HT1080 (cell line): ENCODE measurements at places on chromosomes 13 and 19.

DNA sequence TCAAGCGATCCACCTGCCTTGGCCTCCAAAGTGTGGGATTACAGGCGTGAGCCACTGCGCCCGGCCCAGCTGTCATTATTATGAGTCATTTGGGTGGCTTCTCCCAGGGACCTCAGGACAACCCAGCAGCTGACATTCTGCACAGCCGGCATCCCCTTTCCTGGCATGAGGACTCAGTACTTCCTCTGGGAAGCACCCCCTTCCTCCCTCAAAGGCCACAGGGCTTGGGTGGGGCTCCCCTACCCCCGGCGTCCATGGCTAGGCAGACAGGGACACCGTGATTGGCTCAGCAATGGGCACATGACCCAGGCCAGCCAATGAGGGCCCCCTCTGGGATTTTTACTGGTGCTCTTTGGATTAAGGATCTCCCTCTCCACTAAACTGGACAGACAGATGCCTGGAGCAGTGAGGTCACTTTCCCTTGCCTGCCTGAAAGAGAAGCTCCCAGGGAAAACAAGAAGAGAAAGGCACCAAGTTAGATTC, 6.0 kb downstream of the KANK2 start:
- DNase-seq: peak; percentile 43

DNA sequence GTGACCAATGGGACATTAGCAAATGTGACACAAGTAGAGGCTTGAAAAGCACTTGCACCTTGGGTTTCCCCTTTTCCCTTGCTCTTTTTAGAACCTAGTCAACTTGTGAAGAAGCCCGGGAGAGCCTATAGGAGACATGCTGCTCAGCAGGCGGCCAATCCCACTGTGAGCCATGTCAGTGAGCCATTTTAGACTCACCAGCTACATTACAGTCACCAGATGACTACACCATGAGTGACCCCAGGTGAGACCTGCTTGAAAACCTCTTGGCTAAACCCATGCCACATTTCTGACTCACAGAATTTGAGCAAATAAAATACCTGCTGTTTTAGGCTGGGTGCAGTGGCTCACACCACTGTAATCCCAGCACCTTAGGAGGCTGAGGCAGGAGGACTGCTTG, 317.5 kb downstream of the KLF12 start:
- DNase-seq: peak; percentile 36

- no peak for DNase-seq
These were observed 5.0 kb downstream of the ADAT3 start for GRCh38 chr19:1910177-1910576.

DNA sequence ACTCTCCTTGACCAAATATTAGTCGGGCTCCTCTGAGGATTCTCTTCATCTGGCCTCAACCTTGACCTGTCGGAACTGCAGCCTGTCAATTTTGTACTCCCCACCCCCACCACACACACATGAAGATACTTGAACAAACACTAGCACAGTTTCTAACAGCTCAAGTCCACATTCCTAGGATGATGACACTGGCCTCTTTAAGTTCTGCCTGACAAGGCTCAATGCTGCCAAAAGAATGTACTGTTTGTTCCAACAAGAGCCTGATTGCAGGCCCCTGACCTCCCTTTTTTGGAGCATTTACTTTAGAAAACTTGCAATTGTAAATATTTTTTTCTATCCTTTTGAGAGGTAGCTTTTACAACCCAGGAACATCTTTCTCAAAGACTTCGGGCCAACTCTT, 169.2 kb upstream of the IRS2 start:
- DNase-seq: no peak

DNA sequence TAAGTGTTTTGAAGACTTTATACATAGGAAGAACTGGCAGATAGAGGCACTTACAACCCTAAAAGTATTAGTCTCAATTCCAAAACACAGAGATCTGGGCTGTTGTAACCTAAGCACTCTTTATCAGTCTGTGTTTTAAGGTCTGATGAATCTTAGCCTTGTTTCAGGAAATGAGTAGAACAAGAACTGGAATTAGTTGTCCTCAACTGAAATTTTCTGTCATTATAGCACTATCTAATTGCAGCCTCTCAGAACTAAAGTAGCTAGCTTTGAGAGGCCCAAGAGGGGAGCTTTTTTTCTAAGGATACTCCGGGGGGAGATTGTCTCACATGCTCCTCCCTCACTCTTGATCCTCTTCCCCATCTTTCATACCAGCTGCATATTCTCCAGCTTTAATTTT, 13.1 kb downstream of the HNRNPM start:
- no peak for DNase-seq

DNA sequence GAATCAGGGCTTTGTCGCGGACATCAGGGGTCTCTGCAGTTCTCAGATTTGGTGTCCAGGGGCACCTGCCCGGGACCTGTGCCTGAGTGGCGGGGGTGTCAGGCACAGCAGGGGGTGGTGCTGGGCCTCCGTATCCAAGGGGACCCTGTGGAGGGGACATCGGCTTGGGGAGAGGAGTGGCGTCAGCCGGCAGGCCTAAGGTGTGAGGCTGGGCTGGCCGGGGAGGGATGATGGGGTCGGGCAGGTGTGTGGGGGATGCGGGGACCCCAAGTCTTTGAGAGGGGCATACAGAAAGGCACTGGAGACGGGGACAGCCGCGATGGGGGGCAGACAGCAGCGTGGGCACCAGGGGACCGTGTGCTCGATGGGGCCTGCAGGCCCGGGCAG, 2.5 kb downstream of the EFNA2 start:
- DNase-seq: no peak

DNA sequence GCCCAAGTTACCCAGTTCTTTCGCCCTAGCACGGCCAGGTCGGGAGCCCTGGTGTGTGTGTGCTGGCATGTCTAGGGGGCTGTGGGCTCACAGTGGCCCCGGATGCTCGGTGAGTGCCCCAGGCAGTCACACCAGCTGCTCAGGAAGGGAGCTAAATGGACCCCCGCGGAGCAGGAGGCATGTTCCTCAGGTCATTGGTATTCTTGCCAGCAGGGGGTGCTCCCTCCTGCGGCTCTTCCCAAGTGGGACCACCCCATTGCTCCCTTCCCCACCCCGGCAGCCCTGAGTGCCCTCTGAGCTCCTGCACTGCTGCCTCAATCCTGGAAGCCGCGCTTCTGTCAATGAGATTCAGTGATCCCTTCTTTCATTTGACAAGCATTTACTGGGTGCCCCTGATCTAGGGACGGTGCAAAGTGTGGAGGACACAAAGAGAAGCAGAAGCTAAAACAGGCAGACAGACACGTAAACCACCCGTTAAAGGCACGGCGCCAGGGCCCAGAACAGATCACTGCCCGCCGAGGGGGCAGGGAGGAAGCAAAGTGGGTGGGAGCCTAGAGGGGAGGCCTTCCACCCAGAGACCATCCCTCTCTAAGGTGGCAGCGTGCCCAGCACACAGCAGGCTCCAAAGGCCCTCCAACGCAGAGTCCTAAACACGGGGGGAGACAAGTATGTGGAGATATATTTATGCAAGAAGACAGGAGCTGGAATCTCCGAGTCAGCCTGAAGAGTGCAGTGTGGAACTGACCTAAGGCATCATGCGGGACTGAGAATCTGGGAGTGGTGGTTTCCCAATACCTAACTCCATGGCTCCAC, 5.2 kb upstream of the ADPRHL1 start:
- peak; percentile 10 for DNase-seq

DNA sequence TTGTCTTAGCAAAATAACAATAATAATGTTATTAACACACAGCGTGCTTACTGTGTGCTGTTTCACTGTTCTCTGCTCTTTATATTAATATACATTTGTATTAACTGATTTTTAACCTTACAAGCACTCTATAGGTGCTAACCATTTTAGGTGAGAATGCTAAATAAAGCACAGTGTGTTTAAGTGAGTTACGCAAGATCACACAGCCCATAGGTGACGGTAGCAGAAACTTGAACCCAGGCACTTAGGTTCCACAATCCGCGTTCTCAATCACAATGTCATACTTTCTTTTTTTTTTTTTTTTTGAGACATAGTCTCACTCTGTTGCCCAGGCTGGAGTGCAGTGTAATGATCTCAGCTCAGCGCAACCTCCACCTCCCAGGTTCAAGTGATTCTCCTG, 5.8 kb downstream of the ZNF30 start:
- no peak for DNase-seq

- no peak for DNase-seq
These were observed 290.0 kb downstream of the KCTD12 start for GRCh38 chr13:76596216-76596615.

GRCh38 chr19:29704562-29705558, 10.2 kb downstream of the C19orf12 start:
- DNase-seq: no peak

DNA sequence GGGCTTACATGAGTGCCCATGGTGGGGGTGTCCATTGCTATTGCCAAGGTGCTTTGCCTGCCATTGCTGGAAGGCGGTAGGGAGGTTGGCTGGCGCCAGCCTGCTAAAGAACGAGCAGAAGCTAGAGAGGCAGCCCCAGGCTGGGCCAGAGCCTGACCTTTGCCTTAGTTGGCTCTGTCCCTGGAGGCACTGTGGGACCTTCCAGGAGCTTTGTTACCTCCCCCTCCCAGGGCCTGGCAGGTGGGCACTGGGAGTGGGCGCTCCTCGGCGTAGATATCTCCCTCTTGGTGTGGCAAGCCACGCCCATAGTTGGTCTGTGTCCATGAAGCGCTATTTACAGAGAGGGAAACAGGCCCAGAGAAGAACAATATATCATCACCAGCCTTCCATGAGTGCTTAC, 2.3 kb upstream of the SLC25A42 start:
- no peak for DNase-seq

DNA sequence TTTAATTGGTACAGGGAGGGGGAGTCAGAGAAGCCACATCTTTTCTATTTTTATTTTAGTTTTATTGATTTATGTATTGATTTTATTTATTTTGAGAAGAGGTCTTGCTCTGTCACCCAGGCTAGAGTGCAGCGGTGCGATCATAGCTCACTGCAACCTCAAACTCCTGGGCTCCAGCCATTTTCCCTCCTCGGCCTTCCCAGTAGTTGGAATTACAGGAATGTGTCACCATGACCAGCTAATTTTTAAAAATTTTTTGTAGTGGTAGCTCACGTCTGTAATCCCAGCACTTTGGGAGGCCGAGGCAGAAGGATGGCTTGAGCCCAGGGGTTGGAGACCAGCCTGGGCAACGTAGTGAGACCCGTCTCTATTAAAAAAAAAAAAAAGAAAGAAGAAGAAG, 4.1 kb downstream of the IL27RA start:
- no peak for DNase-seq

- DNase-seq: no peak
These were observed 542.5 kb downstream of the GPC6 start for GRCh38 chr13:93769101-93769500.

DNA sequence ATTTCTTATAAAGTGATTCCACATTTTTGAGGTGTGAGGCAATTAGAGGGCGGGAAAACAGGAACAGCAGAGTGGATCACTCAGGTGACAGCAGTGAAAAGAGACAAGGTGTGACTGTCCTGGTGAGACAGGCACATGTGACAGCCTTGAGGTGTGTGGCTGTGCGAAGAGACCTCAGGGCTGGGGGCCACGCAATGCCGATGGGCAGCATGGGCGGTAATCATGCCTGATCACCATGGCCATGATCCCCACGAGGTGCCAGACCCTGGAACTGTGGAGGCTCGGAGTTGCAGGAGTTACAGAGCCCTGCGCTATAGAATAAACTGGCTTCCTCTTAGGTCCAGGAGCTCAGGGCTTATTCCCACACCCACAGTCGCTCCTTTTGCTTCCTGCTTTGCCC, 2.0 kb downstream of the SPACA6 start:
- no peak for DNase-seq

- DNase-seq: no peak
These were observed 50.6 kb downstream of the IPO5 start for GRCh38 chr13:98004107-98004506.

DNA sequence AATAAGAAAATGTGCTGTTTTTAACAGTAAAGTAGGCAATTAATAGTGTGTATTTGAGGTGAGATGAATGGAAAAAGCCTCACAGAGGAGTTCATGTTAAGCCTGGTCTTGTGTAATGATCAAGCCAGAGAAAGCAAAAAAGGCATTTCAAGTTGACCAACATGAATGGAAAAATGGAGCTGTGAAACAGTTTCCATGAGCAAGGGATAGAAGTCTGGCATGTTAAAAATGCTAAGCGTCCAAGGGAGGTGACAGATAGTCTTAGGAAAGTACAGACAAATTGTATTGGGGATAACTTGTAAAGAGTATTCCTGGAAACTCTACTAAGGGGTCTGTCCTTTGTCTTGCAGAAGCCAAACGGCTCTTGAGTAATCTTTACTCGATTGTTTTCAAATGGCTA, 506.8 kb upstream of the ATXN8OS start:
- DNase-seq: no peak

- no peak for DNase-seq
These were observed 6.8 kb downstream of the FREM2 start for GRCh38 chr13:38693641-38694040.

DNA sequence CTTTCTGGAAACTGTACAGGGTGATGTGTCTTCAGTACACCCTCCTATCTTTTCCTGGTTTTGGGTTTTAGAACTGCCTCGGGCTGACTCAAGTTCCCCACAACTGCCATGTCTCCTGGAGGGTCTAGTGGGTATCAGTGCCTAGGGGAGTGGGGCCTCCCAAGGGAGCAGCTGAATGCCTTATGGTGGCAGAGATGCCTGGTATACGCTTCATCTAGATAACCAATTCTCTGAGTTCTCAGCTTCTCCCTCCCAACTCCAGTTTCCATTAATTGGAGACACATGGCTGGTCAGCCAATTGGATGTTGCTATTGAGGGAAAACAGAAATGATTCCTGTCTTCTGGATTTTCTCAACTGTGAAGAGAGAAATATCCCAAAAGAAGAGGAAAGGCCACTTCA, 12.8 kb downstream of the ZNF439 start:
- DNase-seq: no peak

- DNase-seq: no peak
These were observed 83.7 kb downstream of the NALCN start for GRCh38 chr13:101332583-101332982.

- DNase-seq: no peak
These were observed 10.2 kb upstream of the SIGLEC6 start for GRCh38 chr19:51541458-51542357.

- no peak for DNase-seq
These were observed 103.9 kb upstream of the CACNA1A start for GRCh38 chr19:13610039-13610691.

DNA sequence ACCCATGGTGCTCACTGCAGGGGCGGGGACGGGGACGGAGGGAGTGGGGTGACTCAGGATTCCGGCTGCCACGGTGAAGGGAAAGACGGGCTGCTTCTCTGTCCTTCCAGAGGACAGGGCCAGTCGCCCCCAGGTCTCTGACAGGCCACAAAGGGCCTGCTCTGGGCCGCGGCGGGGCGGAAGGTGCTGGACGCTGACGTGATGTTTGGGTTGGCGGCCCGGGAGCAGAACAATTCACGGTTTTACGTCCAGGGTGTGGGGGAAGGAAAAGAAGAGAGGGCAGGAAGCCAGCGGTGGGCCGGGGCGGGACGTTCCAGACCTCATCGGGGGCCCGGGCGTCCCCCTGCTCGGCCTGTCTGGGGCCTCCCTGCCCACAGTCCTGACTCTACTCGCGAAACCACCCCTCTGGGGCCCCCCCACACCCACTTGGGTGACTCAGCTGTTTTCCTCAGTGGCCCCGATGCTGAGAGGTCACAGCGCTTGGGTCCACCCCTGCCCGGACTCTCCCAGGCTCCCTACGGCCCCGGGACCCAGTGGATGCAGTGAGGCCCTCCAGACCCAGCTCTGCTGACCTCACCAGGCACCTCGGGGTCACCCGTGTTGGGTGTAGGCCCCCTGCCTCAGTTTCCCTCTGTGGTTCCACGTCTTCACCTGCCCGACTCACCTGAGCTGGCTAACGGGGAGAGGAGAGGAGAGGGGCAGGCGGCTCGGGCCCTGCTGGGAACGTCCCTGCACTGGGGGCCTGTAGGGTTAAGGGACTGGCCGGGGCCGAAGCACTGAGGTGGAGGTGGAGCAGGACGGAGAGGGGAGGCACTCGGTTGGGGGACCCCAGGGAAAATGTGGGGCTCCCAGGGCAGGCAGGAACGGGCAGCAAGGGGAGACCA, 29.2 kb downstream of the PIP5K1C start:
- no peak for DNase-seq
